ENCODE measurements at places on chromosomes 16 and 17. TPM values are rescaled to one million over a fixed set of nuclear protein-coding genes. Genes with fewer than 3 reads are reported as not detected.

- peak; percentile 81 for DNase-seq
These were observed 6.8 kb upstream of the TBC1D3B start for GRCh38 chr17:36183001-36183971.

MYLK3 gene
- 0.95 TPM for total RNA-seq

- no peak for DNase-seq
These were observed 996 bp downstream of the PCYT2 start for GRCh38 chr17:81909966-81910839.

DNA sequence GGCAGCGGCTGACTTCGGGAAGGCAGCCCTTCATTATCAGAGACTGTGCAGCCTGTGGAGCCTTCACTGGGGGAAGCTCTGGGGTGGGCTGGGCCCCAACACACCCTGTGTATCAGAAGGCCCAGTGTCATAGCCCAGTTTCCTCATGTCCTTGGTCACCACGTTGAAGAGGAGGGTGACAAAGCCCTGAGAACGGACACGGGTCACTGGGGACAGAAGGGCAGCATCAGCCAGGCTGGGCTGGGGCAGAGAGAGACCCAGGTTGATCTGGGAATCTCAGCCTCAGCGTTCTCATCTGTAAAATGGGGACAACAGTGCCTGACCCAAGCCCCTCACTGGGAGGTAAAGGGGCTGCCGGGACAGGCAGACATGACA, 19.3 kb downstream of the B9D1 start:
- no peak for DNase-seq

CDH16 gene
- not detected for total RNA-seq

- DNase-seq, result no peak
These were observed 25.6 kb upstream of the ZNF652 start for GRCh38 chr17:49387498-49388289.

GRCh38 chr17:65963179-65963578, 228.8 kb downstream of the CEP112 start:
- DNase-seq, result no peak

DNA sequence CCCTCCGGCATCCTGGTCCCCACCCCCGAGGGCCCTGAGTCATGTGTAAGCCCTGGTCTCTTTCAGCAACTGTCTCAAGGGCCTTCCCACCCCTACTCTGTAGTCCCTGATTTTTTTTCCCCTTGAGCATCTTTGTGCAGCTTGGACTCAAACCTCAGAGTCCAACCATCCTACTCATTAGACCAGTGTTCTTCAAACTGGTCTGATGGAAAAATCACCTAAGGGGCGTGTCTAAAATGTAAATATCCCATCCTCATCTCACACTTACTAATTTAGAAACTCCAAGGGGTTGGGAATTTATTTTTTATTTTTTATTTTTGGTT, 624 bp downstream of the G6PC3 start:
- DNase-seq, result no peak

RASL10B gene
- 1.7 TPM for total RNA-seq

- DNase-seq, result no peak
These were observed 3.4 kb upstream of the MEFV start for GRCh38 chr16:3259836-3260235.

DNA sequence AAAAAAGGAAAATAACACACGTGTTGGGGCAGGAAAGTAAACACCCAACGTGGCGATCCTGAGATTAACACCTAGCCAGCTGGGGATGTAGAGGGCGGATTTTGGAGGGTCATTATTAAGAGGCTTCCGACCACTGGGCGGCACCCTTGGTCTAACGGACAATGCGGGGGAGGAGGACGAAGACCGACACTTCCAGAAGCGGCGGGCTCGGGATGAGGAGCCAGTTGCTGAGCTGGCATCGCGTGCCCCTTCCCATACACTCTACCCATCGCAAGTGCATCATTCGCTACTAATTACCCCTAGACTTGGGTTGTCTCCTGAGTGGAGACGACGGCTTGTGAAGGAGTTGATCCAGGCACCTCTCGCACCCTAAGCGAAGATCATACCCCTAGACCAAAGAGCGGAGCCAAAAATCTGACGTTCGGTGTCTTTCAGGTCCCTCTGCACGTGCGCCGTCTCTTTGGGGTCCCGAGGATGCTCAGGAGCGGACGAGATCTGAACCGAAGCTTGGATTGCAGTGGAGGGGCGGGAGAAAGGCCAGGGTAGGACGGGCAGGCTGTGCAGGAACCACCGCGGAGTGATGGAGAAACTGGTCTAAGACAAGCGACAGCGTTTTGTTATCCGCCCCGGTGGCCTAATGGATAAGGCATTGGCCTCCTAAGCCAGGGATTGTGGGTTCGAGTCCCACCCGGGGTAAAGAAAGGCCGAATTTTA, 17.6 kb downstream of the ZNF213 start:
- DNase-seq, result peak; percentile 94

DNA sequence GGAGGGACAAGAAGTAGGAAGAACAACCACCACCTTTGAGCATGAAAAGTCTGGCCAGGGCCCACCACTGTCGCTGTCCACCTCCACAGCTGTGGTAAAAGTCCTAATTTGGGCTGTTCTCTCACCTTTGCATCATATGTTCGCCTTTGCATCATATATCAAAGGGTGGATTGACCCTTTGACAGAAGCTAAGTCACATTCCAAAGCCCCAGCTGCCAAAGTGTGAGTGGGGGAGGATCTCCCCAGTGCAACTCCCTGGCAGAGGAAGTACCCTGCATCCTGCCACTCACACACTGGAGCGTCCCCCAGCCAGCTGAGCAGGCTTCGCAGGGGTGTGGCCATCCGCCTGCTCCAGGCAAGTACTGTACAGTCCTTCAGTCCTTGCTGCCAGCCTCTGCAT, 12.7 kb upstream of the SPECC1 start:
- peak; percentile 33 for DNase-seq

DNA sequence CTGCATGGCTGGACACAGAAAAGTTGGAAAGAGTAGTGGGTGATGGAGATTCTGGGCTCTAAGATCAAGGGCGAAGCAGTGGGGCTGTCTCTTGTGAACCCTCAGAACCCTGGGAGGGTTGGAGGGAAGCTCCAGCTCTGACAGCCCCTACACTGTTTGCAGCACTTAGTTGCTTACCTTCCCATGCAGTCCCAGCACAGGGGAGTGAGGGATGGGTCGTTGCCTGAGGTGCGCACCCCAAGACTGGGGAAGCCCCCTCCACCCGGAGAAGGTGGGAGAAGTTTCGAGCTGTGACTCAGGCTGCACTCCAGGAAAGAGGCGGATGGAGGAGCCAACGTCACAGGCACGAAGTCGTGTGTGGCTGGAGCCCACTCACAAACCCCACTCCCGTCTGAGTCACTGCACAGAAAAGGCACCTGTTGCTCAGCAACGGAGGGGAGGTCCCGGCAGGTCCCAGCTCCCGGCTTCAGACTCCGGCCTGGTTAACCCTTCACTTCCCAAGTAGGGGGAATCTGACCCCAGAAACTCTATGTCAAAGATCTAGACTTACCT, 60.1 kb downstream of the AIPL1 start:
- no peak for DNase-seq

SMARCE1 gene
- 138 TPM for total RNA-seq

TUFM gene
- 173 TPM for total RNA-seq

DNA sequence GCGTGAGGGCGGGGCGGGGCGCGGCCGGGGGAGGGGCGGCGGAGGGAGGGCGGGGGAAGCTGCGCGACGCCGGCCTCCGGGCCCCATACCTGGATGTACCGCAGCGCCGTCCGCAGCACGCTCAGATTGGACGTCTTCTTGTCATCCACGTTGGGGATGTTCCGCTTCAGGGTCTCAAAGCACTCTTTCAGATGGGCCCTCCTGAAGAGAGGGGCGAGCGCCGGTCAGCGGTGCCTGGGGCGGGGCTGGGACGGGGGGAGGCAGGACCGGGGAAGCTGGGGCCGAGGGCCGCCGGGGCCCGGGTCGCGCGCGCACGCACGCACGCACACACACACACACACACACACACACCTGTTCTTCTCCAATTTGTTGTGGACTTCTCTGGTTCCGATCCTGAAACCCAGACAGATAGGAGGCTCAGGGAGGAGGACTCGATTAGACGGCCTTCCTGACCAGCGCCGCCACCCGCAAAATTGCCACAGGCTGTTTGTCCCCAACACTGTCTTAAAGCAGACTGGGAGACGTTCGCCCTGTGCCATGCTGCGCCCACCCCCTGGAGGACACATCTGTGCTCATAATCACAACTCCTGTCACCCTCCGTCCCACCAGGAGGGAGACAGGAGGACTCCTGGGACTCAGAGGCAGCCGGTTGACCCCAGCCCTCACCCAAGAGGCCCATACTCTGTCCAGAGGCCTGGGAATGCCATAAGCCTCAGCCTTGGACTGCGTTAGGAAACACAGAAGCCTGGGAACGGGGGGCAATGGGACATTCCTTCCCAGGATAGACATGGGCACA, 6.7 kb downstream of the MNT start:
- no peak for DNase-seq

RNF222 gene
- not detected for total RNA-seq

GRCh38 chr16:2475413-2476344, 752 bp downstream of the TBC1D24 start:
- DNase-seq, result no peak

DNA sequence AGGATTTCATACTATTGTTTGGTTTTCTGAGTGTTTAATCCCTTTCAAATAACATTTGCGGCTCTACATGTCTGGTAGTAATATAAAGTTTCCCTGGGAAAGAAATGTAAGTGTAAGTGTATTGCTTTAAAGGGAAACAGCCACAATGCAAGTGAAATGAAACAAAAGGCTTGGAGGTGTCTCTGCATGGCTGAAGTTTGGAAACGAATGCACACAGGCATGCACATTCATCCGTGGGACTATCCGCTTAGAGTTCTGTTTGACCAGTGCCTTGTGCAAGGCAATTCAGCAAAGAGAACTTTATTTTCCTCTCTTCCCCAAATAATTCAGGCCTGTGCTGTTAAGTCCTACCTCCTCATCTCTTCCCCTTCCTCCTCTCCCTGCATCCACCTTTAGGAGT, 56.1 kb upstream of the MRTFB start:
- DNase-seq, result no peak

CES4A gene
- total RNA-seq, result 1.1 TPM

PPY gene
- not detected for total RNA-seq

- no peak for DNase-seq
These were observed 4.1 kb upstream of the LCMT1 start for GRCh38 chr16:25107466-25107792.

DNA sequence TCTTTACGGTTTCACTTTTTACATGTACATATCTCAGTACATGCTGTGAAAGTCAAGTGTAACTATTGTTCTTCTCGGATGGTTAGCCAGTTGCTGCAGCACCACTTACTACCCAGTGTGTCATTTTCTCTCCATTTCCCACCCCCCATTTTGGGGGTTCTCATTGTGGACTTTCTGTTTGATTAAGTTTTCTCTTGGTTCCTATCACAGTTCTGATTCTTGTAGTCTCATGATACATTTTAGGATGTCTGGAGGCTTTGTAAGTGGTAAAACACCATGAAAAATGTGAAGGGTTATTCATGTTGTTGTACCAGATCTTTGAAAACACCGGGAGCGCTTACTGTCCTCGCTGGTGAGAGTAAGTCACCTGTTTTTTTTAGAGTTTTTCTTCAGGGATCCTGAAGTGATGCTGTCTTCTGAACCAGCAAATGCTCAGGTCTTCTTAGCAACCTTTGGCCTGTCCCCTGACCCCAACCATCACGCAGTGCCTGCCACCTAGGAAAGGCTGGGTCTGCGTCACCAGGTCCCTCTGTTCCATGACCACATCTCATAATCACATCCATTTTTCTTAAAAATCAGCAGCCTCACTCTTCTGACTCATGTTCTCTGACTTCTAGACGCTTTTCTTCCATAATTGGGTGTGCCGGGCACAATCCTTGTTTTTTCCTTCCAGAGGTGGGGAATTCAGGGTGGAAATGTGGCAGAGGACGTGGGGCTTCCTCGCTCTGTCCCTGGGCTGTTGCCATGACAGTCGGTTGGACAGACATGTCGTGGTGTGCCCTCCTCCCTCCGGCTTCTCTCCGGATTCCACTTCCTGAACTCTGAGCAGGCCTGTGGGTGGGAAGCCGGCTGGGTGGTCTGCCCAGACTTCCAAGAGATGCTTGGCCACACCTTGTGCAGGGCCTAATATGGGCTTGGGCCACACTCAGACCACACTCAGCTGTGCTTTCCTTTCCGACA, 102.6 kb downstream of the NTN1 start:
- no peak for DNase-seq

DNA sequence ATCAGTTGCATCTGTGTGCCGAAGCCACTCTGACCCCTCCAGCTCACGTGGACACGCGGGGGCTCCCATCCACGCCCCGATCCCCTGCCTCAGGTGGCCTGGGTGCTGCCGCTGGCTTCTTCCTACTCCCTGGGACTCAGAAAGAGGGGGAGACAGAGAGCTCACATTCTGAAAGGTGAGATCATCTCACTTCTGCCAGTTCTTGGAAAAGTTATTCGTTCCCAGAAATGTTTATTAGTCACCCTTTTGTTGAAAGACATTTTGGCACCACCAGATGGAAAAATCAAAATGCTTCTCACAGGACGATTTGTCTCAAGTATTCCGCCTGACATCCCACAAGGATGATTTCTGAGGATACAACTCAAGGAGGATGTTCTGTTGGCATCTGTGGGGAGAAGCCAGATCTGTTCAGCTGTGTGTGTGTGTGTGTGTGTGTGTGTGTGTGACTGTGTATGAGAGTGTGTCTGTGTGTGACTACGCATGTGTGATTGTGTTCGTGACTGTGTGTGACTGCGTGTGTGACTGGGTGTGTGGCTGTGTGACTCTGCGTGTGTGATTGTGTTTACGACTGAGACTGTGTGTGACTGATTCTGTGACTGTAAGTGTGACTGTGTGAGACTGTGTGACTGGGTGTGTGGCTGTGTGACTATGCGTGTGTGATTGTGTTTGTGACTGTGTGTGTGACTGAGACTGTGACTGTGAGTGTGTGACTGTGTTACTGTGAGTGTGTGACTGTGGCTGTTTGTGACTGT, 207.3 kb downstream of the NTN1 start:
- DNase-seq, result no peak

GAS2L2 gene
- 0.10 TPM for total RNA-seq

GRCh38 chr16:23521037-23521743, 10.9 kb upstream of the GGA2 start:
- DNase-seq, result no peak

- no peak for DNase-seq
These were observed 110.5 kb downstream of the PMP22 start for GRCh38 chr17:15154618-15155017.

GRCh38 chr17:75269844-75270217, 1.2 kb downstream of the MIF4GD start:
- no peak for DNase-seq

All from endothelial cell (in vitro differentiated cells).